ENCODE measurements at places on chromosomes 16 and 17. TPM values are rescaled to one million over a fixed set of nuclear protein-coding genes. Genes with fewer than 3 reads are reported as not detected.

TBC1D3C gene
- not detected for total RNA-seq

DNA sequence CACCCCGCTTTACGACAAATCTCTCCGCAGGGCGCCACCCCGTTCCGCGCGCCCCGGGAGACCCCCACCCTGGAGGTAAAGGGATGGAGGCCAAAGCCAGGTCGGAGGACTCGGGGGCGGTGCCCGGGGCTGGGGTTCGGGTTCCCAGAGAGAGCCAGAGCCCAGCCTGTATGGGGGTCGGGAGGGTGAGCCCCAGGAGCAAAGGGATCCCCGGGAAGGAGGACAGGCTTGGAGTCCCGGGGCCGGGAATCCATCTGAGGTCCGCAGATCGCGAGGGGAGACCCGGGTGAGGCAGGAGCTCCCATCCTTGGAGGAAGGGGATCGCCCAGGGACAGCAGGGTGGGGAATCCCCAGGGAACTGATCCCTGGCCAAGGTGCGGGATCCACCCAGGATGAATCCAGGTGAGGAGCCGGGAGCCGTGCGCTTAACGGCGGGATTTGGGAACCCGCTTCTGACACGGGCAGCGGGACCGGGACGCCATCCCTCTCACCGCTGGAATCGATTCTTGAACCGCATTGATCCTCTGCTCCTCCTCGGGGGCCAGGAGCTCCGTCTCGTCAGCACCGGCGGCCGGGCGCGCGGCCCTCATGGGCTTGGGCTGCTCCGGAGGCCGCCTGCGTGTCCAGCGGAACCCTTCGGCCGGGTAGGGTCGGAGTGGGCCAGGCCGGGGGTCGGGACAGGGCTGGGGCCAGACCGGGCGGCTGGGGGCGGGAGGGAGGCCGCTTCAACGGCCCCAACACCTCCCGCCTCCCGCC, at the start of gene MMD:
TSS of gene MMD (minus strand) at position 657 of the 756 bp plus-strand sequence. CDS start at position 517, 140 bp downstream.
- DNase-seq: no peak

DNA sequence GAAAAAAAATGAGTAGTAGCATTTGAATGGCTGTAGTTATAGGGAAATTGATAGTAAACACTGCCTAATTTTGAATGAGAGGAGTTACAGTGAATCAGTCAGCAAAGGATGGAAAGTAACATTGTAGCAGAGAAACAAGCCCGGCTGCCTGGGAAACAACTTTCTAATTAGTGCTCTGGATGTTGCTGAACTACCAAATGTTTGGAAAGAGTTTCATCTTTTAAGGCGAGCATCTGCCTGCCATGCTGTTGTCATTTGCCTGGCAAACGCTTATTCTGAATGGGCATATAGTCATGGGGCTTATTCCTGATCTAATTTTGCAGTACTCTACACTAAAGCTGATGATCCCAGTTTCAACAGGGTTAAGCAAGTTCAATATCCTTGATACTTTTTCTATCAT, 138.6 kb downstream of the CDH11 start:
- no peak for DNase-seq

DNA sequence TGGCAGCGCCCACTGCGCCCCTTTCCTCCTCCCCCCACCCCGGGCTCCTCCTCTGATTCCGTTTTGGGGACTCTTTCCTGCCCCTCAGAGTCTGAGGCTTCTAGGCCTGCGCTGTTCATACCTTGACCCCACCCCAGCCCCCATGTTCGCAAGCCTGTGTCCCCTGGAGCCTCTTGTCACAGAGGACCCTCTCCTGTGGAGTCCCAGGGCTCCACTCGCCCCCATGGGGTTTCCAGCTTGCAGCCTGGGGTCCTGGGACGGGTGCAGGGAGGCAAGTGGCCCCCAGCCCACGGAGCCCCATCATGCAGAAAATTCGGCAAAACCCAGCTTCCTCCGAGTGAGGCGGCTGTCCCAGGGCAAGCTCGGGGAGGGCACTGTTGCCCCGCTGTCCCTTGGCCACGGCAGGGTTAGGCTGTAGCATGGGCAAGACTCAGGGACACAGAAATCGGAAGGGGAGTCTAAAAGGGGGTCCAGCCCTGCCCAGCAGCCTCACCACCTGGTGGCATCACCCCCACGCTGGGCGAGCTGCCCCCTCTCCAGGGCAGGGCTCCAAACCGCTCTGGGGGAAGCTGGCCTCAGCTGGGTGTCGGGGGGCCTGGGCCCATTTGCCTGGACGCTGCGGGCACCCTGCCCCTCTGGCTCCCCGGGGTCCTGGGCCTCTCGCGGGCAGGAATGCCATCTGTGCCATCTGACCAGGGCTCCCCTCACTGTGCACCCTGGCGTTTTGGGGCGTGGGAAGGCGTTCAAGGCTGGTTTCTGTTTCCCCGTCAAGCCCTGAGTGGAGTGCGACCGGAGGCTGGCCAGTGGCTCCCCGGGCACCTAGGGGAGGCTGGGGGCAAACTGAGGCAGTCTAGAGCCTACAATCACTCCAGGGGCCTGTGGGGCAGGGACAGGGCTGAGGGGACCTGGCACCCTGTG, 11.5 kb upstream of the BAHCC1 start:
- no peak for DNase-seq

- DNase-seq: no peak
These were observed 29.7 kb upstream of the CDH15 start for GRCh38 chr16:89141884-89142267.

Data from stomach (tissue), 19 donors.